NCI-H1694 treated with DMSO at 0.1 percent for 48 hours (cell line): ENCODE measurements at places on chromosomes 6 and 20.
A peak's percentile ranks its signal among the peaks of the same experiment; 100 is the strongest.

- no peak for DNase-seq
Measured at GRCh38 chr6:12525276-12525675, 191.3 kb upstream of the PHACTR1 start.

GRCh38 chr20:31514154-31515071 is at the start of gene HM13:
Gene HM13, plus strand, starts transcription at chr20:31514442. Its CDS starts 110 bp downstream, at chr20:31514552.
- DNase-seq: peak; percentile 71

DNA sequence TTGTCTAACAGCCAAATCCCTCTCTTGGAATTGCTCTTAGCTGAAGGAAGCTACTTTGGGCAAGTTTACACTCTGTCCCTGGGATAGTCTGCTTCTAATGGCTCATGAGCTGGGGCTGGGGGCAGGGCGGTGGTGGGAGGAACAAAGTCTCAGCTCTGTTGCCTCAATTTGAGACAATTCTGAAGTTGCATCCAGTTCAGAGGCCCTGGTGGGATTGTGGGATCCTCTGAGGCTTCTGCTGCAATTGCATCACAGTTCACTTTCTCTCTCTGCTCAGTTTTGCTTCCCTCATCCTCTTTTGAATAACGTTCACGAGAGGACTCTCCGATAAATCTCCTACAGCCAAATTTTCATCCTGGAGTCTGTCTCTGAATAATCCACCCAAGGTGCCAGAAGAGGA is 440.6 kb upstream of the SLC35B3 start:
- DNase-seq: no peak

DNA sequence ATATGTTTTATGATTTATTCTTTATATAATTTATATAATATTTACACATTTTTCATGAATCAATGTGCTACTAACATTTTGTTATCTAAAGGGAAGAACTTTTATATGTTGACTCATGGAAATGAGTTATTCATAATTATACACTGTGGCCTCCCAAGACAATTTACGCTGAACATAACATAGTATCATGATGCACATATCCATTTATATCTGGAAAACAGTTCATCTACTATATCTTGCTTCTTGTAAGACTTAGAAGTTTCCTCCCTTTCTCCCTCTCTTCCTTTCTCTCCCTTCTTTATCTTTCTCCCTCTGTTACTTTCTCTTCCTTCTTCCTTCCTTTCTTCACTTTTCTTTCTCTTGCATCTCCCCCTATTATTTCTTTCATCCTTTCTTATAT is 1.1 kb upstream of the EYS start:
- DNase-seq: no peak

DNA sequence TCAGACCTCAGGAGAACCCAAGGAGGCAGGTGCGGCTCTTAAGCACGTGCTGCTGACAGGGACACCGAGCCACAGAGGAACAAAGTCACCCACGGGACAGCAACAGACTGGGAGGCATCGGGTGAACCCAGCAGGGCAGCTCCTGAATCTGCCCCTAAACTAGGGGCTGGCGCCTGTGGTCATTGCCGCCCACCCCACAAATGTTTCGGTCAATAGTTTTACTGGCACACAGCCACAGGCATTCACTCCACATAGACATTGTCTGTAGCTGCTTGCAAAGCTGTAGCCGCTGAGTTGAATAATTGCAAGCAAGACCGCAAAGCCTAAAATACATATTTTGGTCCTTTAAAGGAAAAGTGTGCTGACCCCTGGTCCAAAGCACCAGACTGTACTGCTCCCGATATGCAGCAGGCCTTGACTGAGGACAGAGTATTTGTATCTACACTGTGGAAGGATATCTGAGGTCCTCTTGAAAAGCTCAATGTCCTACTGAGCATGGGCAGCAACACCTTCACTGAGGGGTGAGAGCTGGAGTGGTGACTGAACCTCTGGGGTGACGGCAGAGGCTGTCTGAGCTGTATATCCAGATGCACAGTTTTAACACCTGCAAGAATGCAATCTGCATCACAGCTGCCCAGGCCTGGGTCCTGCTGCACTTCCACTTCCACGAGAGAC is 310.3 kb downstream of the THBS2 start:
- no peak for DNase-seq

DNA sequence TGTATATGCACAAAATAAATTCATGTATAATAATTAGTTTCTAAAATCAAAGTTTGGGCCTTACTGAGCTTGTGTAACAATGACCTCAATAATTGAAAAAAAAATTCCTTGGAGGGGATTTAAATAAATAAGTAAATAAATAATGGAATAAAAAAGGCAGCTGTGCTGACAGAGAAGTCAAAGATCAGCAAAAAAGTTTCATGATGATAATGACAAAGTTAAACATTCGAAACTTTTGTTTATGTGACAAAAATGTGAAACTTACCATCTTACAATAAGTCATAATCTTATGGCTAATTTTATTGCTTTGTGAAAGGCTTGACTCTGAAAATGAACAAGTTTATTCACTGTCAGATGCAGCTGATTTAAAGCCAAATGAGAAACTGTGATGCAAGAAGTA is 3.1 kb upstream of the TTK start:
- no peak for DNase-seq

- no peak for DNase-seq
Measured at GRCh38 chr20:14303106-14303505, 34.3 kb downstream of the FLRT3 start.

GRCh38 chr6:36273802-36274514 is 4.1 kb downstream of the PNPLA1 start:
- DNase-seq: no peak

GRCh38 chr20:37501940-37502339 is 19.1 kb upstream of the NNAT start:
- no peak for DNase-seq

- no peak for DNase-seq
Measured at GRCh38 chr6:161429921-161430490, 156.1 kb upstream of the AGPAT4 start.

GRCh38 chr20:42419814-42420532 is 769.7 kb downstream of the PTPRT start:
- DNase-seq: no peak

DNA sequence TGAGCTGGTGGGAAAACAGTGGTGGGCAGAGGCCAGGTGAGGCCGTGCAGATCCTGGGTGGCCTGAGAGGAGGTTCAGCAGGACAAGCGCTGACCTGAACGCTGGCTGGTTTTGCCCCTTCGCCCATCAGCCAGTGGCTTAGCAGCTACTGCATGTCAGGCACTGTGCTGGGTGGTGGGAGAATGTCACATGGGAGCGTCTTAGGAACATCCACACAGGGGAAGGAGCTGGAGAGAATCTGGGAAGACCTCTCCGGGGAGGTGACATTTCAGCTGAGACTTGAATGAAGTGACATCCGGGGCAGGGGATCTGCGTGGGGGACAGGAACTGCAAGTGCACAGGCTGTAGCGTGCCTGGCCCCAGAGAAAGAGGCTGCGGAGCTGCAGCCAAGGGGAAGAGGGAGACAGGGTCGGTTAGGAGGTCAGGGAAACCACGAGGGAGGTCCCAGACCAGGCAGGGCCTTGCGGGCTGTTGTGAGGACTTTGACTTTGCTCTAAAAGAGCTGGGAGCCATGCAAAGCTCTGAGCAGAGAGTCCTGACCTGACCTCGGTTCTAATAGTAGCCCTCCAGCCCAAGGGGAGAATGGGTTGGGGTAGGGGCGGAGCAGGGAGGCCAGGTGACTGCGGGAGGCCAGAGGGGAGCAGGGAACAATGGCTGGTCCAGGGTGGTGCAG is 156.8 kb upstream of the PTPN1 start:
- DNase-seq: no peak

DNA sequence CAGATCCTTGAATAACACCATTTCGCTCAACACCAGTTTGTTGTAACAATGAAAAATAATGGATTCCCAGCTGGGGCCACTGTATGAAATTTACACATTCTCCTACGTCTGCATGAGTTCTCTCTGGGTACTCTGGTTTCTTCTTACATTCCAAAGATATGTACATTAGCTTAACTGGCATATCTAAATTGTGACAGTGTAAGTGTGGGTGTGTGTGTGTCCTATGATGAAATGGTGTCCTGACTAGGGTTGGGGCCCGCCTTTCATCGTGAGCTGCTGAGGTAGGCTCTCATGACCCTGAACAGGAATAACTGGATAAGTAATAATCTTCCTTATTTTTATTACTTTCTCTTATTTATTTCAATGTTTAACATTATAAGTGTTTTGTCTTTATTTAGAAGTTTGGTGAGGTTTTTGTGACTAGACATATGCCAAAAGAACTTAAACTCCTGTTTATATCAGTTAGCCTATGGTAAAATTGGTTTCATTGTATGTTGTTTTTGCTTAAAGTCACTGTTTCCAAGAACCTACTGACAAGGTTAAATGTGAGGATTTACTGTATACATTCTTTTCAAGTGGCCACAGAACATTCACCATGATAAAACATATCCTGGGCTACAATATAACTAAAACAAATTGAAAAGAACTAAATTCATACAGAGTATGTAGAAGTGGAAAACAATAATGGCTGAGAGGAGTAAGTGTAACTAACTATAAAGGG is 42.4 kb downstream of the RBL1 start:
- DNase-seq: no peak

DNA sequence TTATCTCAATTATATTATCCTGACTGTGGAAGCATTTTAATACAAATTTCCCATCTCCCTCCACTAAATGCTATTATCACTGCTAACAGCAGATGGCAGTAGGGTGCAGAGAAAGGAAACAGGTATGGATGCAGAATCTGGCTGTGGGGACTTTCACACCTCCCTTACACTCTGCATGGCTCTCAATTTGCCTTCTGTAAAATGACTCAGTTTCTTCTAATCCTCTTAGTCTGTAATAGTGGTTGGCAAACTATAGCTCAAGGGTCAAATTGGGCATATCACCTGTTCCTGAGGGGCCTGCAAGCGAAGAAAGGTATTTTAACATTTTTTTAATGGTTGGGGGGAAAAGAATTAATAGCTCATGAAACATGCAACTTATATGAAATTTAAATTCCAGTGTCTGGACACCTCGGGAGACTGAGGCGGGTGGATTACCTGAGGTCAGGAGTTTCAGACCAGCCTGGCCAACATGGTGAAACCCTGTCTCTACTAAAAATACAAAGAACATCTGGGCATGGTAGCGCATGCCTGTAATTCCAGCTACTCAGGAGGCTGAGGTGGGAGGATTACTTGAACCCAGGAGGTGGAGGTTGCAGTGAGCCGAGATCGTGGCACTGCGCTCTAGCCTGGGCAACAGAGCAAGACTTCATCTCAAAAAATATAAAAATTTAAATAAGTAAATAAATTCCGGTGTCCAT is 83.5 kb downstream of the ZMYND8 start:
- DNase-seq: peak; percentile 19

DNA sequence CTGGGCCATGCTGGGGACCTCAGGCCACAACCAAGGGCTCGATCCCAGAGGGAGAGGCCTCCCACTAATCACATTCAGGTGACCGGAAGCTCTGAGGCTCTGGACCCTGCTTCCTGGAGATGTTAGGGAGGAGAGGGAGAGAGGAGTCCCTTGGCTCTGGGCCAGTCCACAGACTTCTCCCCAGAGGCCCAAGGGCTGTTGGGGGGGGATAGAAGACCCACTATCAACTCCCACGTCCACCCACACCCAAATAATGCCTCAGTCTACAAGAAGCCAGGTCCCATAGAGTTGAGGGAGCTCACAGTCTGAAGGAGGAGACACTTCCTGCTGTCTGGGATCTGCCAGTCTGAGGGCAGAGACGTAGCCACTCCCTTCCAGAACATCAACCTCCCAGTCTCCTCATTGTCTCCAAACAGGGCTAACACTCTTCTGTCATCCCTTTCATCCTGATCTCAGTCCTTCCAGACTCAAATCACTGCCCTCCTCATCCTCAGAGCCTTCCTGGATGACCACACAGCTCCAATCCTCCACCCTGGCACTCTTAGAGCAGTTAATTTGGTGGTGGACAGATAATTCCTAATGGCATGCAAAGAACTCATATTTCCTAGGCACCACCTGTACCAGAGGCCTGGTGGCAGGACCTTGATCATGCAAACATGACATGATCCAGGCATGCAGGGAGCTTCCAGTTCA is 69.9 kb downstream of the MRPL14 start:
- DNase-seq: no peak

GRCh38 chr6:110951008-110951407 is 7.5 kb upstream of the GTF3C6 start:
- no peak for DNase-seq

DNA sequence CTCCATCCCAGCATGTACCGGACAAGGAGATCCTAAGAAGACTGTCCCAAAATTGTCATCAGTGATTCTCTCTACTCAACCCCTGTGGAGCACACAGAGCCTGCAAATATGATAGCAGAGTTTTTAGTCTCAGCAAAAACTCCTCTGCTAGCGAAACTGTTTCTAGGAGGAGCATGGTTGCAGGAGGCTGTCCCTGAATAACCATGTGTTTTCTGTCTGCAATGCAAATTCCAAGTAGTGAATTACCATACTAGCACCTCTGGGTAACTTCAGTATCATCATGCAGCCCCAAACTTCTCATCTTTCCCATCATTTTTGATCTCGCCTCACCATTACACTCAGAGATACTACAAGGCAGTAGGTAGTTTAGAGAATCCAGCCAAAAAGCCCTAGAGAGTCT is 24.8 kb upstream of the WFDC12 start:
- no peak for DNase-seq
